Stimulated activated CD8-positive, alpha-beta memory T cell treated with anti-CD3 and anti-CD28 coated beads, Interleukin-7, amount 100 ng/mL, for 48 hours (primary cell): ENCODE measurements at places on chromosomes 13 and 19.
A peak's percentile ranks its signal among the peaks of the same experiment; 100 is the strongest.

DNA sequence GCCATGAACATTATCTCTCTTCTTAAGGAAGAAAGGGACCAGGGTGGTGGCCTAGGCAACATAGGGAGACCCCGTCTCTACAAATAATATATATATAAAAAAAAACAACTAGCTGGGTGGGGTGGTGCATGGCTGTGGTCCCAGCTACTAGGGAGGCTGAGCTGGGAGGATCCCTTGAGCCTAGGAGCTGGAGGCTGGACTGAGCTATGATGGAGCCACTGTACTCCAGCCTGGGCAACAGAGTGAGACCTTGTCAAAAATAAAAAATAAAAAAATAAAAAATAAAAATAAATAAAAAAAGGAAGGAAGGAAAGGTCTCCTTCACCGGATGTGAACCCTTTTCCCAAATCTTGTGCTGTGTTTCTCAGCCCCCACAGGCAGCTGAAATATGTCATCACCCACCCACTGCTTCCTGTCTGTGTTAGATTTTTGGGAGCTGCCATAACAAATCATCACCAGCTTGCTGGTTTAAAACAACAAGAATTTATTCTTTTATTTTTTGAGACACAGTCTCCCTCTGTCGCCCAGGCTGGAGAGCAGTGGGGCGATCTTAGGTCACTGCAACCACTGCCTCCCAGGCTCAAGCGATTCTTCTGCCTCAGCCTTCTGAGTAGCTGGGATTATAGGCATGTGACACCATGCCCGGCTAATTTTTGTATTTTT, 9.5 kb upstream of the TSPAN16 start:
- DNase-seq, result no peak

GRCh38 chr19:34229721-34230120, 24.6 kb upstream of the GARRE1 start:
- no peak for DNase-seq

- no peak for DNase-seq
Observed at GRCh38 chr13:48165063-48165462, 67.9 kb upstream of the ITM2B start.

DNA sequence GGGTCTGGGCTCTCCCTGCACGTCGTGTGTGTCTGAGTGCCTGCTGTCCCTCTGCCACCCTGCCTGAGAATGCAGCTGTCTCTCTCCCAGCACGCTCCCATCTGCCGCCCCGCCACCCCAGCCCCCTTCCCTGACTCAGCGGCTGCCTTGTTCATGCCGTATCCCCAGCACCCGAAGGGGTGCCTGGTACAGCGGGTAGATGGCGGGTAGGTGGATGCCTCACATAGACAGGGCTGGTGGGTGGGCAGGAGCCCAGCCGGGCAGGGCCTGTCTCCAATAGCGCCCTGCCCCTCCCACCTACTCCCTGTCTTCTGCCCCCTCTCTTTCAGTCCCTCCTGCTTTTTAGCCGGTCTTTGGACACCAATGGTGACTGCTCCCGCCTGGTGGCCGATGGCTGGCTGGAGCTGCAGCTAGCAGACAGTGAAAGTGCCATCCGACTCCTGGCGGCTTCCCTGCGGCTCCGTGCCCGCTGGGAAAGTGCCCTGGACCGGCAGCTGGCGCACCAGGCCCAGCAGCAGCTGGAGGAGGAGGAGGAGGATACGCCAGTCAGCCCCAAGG, 30.3 kb downstream of the DHX34 start:
- DNase-seq, result no peak

DNA sequence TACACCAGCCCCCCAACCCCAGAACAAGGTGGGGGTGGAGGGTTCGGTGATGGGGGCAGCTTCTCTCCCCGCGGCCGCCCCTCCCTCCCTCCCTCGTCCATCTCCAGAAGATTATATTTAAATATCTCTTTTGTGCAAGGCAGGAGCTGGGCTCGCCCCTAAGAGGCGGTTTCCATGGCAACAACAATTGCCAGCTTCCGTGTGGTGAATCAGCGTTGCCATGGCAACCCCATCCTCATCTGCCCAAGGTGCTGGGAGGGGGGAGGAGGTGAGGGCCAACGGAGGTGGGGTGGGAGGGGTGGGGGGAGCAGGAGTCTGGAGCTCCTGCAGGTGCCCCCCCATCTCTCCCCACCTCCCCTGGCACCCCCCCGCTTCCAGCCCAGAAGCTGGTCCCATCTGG, 46.4 kb downstream of the CELF5 start:
- peak; percentile 44 for DNase-seq

DNA sequence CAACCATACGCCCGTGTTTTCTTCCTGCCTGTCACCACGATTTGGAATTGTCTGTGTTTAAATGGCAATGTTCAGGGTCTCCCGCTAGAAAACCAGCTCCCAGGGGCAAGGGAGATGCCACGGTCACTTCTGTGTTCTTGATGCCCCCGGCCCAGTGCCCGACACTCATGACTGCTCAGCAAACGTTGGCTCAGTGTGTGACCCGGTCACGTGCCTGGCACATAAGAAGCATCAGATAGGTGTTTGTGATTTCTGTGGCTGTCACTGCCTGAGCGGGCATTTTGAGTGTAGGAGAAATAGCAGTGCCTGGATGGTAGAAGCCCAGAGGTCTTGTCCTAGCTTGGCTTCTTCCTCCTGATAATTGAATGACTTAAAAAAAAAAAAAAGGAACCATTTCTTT, 15.5 kb downstream of the HDGFL2 start:
- DNase-seq, result no peak

GRCh38 chr13:113273851-113274590, 23.0 kb upstream of the LAMP1 start:
- DNase-seq, result no peak

DNA sequence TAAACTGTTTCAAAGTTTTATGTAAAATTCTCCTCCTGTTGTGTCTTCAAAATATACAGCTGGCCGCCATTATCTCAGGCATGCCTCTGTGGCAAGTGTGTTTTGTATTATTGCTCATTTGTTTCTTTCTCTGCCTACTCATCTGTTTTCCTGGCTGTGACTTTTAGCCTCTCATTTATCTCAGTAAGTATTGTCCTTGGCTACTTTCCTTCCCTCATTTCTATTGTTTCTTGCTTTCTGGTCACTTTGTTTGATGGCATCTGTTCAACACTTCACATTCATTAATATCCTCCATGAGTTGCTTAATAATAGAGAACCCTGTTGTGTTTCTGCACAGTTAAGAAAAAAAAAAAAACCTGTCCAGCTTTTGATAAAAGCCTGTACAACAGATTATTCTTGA, 869.4 kb downstream of the PCDH17 start:
- DNase-seq, result no peak

DNA sequence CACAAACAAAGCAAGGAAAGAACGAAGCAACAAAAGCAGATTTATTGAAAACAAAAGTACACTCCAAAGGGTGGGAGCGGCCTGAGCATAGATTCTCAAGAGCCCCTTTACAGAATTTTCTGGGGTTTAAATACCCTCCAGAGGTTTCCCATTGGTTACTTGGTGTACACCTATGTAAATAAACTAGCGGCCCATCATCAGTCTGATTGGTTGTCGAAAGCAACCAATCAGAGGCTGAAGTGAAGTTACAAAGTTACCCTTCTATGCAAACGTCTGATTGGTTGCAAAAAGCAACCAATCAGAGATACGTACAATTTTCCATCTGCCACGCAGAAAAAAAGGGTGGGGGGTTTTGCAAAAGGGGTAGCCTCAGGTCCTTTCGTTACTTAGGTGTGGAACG, 96.3 kb upstream of the UBAC2 start:
- no peak for DNase-seq

DNA sequence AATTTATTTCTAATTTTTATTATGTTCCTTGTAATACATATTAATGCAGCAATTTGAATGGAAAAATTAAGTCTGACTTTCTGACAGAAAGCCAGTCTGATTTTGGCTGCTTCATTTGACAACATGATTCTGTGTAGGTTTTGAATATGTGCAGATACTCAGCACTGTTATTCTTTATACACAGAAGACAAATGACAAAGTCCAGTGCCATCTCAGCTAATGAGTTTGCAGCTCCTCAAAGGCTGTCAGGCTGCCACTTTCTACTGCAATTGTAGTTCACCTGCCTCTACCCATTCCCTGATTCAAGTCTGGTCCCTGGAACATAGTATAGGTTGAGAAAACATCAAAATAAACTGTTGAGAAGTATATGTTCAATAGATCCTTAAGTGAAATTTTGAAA, 2.9 kb upstream of the CHAMP1 start:
- DNase-seq, result no peak

DNA sequence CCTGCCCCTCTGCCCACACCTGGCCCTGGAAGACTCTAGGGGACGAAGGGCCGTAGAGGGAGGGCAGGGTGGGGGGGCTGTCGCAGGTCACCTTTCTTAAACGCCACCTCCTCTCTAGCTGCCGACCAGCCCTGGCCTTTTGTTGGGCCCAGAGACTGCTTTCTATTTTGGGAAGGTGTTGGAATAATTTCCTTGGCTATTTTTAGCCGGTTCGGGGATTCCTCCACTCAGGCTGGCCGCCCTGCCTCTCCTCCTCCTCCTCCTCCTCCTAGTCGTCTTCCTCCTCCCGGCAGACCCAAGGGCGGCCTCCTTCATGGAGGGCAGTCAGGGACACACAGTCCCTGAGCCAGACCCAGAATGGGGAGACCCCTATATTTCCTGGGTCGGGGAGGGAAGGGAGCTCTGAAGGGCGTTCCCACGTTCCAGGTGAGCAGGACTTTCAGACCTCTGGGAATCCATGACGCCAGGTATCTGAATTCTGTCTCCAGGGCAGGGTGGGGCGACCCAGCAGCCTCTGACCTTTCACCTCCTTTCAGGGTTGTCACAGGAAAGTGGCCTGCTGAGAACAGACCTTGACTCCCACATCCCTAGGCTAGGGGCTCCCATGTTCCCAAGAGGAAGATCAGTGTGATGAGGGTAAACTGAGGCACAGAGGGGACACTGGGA, 19.9 kb downstream of the GADD45B start:
- no peak for DNase-seq

GRCh38 chr13:73001971-73002370, 56.8 kb upstream of the KLF5 start:
- DNase-seq, result no peak

GRCh38 chr19:19033426-19034203, at the start of the genes ARMC6 and SUGP2:
Gene ARMC6, plus strand, starts transcription at chr19:19033603. Its CDS starts 607 bp downstream, at chr19:19034210.
Gene SUGP2, minus strand, starts transcription at chr19:19033517. Its CDS starts 2,446 bp downstream, at chr19:19031071.
- DNase-seq, result peak; percentile 86

DNA sequence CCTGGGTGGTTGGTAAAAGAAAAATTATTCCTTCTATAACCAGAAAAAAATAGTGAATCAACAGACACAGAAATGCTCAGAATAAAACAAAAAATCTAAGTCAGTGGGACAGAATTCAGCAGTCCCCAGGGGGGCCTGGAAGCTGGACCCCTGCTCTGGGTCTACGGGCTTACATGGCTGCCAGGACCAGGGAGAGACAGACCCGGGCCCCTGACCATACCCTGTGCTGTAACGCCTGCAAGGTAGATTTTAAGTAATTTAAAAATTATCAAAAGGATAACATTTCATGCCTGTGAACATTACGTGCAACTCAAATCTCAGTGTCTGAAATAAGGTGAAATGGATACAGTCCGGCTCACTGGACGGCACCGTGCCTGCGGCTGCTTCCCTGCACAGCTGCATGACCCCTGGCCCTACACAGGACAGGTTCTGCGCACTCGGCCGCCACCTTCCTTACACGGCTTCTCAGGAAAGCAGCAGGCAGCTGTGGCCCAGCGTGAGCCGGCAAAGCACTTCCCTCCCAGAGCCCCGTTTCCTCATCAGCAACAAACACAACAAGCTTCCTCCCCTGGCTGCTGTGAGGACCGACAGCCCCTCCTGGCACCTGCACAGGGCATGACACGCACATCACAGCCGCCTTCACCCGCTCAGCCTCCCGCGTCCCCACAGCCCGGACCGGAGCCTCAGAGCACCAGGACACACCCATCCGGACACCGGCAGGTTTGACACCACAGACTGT, 22.2 kb downstream of the RASA3 start:
- DNase-seq, result no peak

- no peak for DNase-seq
Observed at GRCh38 chr19:43408043-43408442, 6.6 kb upstream of the TEX101 start.

DNA sequence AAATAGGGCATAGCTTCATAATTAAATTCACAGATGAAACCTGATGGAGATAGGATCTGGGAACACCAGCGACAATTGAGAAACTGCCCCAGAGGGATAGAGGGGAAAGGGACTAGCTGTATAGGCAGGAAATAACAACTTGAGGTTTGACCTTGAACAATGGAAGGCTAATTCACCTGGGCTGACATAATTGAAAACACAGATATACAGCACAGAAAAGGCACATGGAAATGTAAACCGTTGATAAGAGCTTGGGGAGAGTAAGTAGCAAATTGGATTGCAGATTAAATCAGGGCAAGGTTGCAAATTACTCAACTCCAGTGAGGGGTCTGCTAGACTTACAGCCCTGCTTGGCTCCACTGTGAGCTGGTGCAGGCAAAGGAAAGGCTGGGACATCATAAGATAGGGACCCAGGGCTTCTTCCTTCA, 246.7 kb downstream of the DLEU7 start:
- DNase-seq, result no peak

- DNase-seq, result no peak
Observed at GRCh38 chr13:87130423-87130822, 540.7 kb upstream of the SLITRK5 start.

DNA sequence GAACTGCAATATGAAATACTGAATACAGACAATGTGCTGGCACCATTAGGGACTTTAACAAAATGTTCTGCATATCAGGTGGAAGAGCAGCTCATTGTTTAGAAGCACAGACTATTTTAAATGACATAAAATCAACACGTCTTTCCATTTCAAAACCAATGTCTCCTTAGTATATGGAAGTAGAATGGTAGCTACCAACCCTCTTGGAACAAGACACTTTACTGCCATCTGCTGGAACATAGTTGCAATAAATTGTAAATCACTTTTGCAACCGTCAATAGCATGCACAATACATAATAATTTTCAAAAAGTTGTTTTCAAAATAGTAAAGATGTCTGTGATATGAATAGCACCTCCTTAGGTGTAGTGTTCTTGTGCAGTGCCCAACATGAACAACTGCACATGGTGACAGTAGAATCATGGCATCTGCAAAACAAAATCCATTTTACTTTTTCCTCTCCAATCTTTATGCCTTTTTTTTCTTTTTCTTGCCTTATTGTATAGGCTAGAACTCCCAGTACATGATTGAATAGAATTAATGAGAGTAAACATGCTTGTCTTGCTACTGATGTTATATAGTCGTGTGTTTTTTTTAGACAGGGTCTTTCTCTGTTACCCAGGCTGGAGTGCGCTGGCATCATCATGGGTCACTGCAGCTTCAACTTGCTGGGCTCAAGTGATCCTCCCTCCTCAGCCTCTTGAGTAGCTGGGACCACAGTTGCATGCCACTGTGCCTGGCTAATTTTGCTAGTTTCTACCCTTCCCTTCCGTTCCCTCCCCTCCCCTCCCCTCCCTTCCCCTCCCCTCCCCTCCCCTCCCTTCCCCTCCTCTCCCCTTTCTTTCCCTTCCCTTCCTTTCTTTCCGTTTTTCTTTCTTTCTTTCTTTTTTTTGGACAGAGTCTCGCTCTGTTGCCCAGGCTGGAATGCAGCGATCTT, 7.8 kb upstream of the LYPD5 start:
- no peak for DNase-seq

GRCh38 chr19:2333807-2334211, 5.3 kb downstream of the SPPL2B start:
- no peak for DNase-seq
